CD4-positive, alpha-beta T cell treated with Interleukin-15 for 4 hours (primary cell): ENCODE measurements at places on chromosomes 5 and 9.

DNA sequence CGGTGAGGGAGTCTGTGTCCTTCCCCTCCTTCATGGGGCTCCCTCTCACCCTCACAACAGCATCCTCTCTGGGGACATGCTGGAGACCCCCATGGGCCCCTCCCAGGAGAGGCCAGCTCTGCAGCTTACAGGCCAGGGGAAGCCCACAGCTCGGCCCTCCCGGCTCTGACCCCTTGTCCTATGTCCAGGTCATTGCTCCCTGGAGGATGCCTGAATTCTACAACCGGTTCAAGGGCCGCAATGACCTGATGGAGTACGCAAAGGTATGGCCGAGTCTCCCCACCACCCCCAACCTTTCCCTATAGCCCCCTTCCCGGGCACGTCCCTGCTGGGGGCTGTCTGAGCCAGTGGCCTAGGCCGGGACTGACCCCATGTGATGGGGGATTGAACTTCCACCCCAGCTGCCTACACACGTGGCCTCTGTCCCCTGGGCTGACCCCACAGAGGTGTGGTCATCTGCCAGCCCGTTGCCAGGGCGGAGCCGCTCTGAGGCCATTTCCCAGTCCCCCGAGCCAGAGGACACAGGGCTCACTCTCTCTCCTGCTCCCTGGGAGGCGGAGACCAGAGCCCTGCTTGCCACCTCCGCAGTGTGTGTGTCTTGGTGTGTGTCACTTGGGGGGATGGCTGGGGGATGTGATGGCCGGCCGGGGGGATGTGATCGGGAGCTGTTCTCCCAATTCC is 21.9 kb downstream of the ASS1 start:
- no peak for DNase-seq

DNA sequence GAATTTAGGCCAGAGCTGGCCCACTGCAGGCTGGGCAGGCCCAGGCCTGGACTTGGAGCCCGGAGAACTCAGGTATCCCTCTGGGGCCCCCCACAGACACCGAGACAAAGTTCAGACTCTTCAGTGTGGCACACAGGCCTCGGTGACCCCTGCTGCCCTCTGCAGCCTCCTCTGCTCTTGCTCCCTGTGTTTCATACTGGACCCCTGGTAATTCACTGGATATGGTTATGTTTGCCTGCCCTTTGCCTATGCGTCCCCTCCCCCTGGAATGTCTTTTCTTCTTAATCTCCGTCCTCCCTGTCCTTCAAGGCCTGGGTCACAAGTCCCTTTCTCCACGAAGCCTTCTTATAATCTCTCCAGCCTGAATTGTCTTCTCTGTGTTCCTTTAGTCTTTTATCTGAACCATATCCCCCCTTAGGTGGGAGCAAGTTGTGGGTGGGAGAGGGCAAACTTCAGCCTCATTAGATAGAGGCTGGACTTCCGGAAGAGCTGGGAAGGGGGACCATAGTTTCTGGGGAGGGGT is 30.1 kb downstream of the GSN start:
- DNase-seq, result no peak

- no peak for DNase-seq
These were observed 9.3 kb downstream of the PBX3 start for GRCh38 chr9:125756518-125756917.

DNA sequence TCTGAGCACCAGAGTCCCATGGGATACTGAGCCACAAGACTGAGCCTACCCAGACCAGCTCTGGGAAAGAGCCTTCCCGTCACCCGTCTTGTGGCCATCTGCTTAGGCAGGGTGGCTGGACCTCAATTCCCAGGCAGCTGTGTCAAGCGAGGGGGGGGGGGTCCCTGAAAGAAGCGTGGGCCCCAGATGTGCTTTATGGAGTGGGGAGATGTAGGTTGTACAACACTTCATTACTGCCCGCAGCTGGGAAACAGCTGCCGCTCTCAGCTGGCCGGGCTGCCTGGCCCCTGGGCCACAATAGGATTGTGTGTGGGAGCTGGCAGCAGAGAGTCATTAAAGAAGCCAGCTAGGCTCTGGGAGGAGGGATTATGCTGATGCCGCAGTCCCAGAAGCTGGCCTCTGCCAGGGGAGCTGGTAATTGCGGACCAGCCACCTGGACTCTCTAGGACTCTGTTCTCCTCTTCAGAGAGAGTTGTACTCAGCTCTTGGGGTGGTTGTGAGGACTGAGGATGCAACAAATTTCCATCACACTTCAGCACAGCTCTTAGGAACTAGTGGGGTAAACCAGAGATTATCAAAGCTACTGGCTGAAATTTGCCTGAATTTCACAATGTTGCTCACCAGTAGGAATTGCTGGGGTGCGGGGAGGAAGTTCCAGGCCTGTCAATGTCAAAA is 145.4 kb downstream of the GADD45G start:
- no peak for DNase-seq

DNA sequence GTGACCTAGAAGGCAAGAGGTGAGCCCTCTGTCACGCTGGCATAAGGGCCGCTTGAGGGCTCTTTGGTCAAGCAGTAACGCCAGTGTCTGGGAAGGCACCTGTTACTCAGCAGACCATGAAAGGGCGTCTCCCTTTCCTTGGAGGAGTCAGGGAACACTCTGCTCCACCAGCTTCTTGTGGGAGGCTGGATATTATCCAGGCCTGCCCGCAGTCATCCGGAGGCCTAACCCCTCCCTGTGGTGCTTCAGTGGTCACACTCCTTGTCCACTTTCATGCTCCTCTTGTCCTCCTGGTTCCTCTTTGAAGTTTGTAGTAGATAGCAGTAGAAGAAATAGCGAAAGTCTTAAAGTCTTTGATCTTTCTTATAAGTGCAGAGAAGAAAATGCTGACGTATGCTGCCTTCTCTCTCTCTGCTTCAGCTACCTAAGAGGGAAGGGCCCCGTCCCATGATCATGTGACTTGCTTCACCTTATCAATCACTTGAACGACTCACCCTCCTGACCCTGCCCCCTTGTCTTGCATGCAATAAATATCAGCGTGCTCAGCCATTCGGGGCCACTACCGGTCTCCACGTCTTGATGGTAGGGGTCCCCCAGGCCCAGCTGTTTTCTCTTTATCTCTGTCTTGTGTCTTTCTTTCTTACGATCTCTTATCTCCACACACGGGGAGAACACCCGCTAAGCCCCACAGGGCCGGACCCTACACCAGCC is 16.7 kb upstream of the SCGB3A1 start:
- no peak for DNase-seq

DNA sequence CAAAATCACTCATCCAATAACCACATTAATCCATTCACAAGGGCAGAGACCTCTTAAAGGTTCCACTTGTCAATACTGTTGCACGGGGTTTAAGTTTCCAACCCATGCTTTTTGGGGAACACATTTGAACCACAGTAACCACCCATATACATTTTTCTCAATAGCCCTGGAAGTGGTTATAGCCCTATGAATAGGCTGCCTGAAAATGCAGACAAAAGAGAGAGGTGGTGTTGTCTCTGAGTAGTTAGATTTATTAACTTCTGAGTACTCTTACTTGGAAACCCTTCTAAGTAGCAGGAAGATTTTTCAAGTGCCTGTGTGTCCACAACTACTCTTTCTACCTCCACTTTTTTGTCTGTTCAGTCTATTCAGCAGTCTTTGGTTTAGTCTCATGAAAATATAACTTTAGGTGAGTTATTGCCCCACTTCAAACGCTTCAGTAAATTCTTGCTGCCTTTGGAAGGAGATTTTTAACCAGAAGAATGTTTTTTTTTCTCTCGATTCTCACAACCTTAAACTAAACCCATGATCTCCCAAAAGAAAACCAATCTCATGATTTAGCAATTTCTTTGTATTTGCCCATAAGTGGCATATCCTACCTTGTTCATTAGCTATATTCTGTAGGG is 42.6 kb downstream of the ARHGEF28 start:
- no peak for DNase-seq

- DNase-seq, result peak; percentile 90
These were observed 55.9 kb upstream of the STXBP1 start for GRCh38 chr9:127555840-127556820.

GRCh38 chr9:82354279-82354659 is 365.7 kb downstream of the SPATA31D1 start:
- DNase-seq, result no peak
